ENCODE measurements at places on chromosomes 1 and 21.
A peak's percentile ranks its signal among the peaks of the same experiment; 100 is the strongest.

DNA sequence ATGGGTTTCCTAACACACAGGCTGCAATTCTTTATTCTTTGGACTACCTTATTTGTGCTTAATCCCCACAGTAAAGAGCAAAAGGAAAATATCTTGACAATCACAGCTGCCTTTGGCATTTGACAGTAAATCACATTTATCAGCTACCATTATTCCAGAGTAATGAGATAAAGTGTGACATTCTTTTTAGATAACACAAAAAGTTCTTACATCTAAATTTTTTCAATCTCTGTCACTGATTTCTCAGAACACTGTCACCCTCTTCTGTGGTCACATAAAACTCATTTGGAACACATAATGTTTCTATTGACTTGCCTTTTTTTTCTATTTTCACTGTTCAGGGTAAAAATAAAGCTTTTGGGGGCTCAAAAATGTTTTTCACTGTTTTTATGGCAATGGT is 484.6 kb downstream of the LTN1 start:
- no peak for DNase-seq

DNA sequence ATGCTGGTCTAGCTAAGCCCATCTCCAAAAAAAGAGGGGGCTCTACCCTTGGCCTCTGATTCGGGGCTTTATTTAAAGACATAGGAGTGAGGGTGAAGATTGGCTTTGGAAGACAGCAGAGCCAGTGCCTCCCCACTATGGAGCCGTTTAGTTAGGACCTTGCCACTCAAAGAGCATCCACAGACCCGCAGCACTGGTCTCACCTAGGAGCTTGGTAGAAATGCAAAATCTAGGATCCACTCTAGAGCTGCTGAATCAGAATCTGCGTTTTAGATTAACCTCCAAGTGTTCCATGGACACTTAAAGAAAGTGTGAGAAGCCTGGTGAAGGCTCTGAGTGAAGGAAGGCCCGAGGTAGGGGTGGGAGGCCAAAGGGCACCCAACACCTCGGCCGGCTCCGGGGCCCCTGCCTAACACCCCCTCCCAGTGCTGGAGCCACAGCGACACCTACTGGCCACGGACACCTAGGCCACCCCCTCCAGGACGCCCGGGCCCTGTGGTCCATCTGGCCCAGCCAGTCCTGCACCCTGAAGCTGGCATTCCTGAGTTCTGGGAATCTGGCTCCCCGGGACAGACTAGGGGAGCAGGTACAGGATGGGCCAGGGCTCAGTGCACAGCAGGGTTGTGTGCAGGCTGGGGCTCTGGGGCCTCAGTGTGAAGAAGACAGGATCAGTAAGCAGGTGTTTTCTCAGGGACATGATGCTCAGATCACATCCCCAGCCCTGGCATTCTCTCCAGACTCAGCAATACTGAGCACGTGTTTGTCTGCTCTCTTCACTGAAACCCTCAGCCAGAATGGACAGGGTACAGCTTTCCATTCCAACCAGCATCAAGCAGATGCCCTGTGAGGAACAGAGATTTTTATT is 79.2 kb downstream of the TMEM53 start:
- DNase-seq, result peak; percentile 51

DNA sequence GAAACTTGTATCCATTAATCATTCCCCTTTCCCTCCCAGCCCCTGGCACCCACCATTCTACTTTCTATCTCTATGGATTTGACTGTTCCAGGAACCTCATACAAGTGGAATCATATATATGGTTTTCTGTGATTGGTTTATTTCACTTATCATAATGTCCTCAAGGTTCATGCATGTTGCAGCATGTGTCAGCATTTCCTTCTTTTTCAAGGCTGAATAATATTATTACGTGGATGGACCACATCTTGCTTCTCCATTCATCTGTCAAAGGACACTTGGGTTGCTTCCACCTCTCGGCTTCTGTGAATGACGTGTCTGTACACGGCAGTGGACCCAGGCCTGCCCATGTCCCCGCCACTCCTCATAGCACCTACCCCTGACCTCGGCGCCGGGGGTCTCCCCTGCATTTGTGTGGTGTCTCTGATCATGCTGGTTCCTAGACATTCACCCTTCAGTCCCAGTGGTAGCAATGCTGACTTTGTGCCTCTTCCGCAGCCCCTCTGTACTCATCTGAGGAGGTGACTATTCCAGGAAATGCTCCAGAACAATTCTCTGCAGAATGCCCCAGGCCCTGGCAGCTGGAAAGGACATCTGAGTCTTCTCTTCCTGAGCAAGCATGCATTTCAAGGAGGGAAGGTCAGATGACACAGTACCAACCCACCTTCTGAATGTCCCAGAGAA is 136.9 kb downstream of the PSMG1 start:
- no peak for DNase-seq

DNA sequence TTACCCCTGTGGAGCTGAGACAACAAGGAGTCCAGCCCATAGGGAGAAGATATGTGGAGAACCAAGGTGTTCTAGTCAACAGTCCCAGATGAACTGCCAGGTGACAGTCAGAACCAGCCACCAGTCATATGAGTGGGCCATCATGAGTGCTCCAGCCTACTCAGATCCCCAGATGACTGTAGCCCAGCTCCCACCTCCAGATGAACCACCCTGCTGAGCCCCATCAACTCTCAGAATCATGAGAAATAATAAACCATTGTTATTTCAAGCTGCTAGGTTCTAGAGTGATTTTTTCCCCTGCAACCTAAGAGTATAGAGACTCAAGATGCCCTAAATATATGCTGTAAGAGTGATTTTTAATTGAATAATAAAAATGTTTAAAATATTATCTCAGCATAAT is 444.2 kb downstream of the GPATCH2 start:
- DNase-seq, result no peak

- DNase-seq, result no peak
These were observed 126.1 kb downstream of the C1orf94 start for GRCh38 chr1:34302798-34303197.

DNA sequence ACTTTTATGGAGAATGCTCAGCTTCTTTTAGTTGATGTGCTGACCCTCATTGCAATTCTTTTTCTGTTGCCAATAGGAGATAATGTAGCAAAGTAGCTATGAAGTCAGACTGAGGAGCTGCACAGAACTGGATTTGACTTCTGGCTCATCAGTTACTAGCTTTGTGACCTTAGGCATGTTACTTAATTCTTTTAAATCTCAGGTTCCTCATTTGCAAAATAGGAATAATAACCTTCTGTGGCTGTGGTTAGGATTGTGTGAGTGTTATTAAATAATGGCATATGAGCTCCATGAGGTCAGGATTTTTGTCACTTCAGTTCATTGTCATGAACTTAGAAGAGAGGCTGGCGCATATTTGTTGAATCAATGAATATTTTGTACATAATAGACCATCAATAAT is 237.6 kb upstream of the SGIP1 start:
- no peak for DNase-seq

DNA sequence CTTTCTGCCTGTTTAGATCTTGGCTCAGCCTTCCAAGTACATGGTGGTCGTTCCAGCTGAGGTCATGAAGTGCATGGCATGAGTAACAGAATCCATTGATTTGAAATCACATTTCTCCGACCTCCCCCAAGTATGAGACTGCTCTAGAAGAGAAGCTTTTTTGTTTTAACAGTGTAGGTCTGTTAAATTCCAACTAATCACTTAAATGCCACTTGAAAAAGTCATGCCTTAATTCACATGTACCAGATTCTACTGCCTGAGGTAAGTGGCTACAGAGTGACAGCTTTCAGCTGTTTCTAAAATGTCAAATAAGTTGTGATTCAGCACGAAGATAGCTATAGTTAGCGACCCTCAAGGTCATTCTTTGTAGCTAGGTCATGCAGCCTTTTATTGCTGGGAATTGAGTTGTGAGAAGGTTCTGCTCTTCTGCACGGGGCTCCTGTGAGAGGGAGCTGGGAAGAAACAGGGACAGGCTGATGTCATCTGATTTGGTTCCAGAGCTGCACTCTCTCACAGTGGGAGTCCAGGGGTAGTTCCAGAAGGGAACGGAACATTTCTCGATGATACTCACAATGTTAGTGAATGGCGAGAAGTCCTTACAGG is 112.7 kb downstream of the VPS13D start:
- no peak for DNase-seq

- DNase-seq, result peak; percentile 26
These were observed 4.8 kb downstream of the ENO1 start for GRCh38 chr1:8873506-8874229.

GRCh38 chr1:59436637-59437036 is 139.7 kb downstream of the FGGY start:
- DNase-seq, result no peak

GRCh38 chr21:26637201-26637745 is 64.2 kb upstream of the CYYR1 start:
- no peak for DNase-seq

GRCh38 chr1:45809761-45810160 is 6.3 kb downstream of the MAST2 start:
- no peak for DNase-seq

- no peak for DNase-seq
These were observed 18.7 kb upstream of the GOLT1A start for GRCh38 chr1:204232526-204232925.

GRCh38 chr1:165383067-165383466 is 26.6 kb upstream of the LMX1A start:
- no peak for DNase-seq

GRCh38 chr21:31597683-31598082 is 61.8 kb upstream of the SOD1 start:
- no peak for DNase-seq

GRCh38 chr1:219066631-219067349 is 106.9 kb upstream of the LYPLAL1 start:
- DNase-seq, result no peak

DNA sequence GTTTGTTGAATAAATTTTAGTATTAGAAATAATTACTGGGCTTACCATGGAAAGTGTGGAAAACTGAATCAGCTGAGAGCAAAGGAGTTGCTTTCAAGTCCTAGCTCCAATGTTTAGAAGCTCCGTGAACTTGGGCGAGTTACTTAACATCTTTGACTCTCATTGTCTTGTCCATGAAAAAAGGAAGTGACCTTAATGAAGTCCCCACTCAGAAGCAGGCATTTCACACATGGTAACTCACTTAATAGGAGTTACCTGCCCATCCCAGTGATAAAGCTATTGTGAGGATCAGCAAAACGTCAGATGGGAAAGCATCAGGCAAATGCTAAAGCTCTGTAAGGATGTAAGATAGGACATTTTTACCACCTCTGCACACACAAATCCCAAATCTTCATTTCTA is 34.0 kb upstream of the GADD45A start:
- DNase-seq, result no peak

DNA sequence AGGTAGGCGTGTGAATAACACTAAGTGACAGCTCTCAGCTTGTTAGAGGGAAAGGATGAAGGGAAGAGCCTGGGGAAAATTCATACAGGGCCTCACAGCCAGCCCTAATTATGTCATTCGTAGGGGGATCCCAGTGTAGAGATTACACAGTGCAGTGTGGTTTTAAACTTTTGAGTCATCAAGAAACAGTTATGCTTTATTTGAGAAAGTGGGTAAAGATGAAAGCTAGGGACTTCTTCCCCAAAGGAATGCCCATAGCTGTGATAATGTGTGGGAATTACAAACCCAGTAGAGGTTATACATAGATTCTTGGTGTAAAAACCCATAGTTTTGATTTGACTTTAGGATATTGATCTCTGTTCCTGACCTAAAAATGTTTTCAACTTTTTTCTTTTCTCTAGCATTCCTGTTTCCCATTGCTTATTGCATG is 1.9 kb downstream of the TTF2 start:
- peak; percentile 8 for DNase-seq

DNA sequence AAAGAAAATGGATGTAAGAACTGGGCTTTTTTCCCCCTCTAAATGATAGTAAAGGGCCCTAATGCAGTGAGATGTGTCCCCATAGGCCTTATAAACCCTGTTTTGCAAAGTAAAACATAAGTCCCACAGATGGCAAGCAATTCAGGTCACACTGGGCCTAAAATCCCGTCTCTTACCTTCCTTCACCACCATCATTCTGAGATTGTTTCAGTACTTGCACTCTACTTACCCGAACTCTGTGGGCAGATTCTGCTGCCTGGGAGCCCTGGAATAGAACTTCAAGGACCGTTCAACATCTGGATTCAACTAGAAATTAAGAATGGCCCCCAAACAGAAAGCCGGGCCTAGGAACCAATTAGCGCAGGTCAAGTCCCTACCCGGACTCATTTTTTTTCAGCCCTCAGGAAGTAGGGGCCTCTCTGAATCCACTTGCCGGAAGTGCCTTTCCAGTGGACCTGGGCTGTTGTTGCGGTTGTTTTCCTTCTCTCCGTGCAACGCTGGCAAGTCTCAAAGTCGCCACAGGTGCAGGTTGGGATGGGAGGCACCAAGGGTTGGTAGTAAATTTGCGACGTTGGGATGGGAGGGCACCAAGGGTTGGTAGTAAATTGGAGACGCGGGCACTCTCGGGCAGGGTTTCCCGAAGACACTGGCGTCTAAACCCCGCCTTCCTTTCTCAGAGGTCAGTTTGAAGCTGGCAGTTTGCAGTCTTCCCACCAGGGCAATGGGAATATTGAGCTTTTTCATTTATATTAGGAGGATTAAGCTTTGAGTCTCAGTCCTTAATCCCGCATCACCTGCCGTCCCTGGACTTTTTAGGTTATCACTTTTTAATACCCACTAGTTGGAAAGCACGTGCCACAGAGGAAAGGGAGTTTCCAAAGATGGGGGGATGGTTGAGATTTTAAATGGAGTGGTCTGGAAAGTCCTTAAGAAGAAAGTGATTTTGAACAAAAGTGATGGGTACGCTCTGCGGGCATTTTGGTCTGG is at the start of gene TMEM69:
Gene TMEM69 (plus strand): TSS at position 428 of the 987 bp plus-strand sequence. CDS start 2,888 bp downstream, outside the sequence.
- peak; percentile 79 for DNase-seq

DNA sequence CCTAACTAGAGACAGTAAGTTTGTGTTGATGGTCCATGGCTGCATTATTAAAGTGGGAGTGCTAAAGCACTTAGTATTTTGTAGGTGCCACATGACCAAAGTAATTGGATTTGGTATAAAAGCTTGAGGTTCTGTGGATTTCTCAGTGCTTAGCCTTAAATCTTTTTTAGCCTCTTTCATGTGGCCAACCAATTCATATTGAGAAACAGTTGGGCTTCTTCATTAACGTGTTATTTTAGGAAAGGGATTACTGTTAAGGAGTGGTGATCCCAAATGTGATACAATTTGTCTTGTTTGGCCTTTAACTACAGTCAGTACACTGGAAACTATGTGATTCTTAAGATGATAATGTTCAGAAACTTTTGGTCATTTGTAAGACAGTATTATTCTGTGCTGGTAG is 25.5 kb downstream of the MAN1A2 start:
- DNase-seq, result no peak

GRCh38 chr1:165666152-165666825 is 32.1 kb downstream of the ALDH9A1 start:
- no peak for DNase-seq

DNA sequence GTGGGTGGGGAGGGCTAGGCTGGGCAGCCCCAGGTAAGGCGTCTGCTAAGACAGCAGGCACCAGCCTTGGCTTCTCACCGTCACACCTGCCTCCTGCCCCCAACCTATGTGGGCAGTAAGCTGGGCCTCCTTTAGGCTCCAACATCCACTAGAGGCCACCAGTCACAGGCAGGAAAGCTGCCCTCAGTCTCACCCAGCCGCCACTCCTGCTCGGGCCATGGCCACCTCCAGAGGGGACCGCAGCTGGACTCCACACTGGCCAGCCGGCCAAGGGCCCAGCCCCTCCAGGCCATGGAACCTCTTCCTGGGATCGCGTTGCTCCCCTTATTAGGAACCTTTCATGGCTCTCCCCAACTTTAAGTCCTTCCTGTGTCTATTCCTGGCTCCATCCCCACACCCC is 74.5 kb downstream of the MRPL37 start:
- DNase-seq, result no peak

Measured in central memory CD4-positive, alpha-beta T cell (primary cell).